ENCODE measurements at places on chromosomes 16 and 17.

GRCh38 chr17:15351925-15352324 is 10.5 kb upstream of the TEKT3 start:
- no peak for DNase-seq

DNA sequence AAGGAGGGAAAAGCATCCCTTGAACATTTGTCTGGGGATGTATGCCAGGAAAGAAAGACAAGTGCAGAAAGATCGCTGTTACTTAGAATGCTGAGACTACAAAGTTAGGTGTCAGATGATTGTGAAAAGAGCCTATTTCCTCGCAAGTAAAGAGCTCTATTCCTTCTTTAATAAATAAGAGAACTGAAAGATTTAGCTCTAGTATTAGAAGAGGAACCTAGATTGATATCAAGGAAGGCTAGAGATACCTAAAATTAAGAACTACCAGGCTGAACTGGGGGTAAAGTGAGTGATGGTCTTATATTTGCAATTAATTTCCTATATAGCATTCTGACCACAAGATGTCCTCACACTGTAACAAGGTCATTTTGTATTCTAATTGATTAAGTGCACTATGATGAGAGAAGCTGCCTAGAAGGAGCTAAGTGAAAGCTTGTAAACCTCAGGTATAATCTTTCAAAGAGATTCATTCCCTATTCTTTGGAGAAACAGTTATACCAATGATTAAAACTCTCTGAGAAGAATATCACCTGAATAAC is 62.3 kb downstream of the SSH2 start:
- DNase-seq = no peak

GRCh38 chr16:66228792-66229191 is 137.7 kb upstream of the CDH5 start:
- DNase-seq = no peak

GRCh38 chr16:61681124-61681523 is 355.1 kb downstream of the CDH8 start:
- DNase-seq = no peak

DNA sequence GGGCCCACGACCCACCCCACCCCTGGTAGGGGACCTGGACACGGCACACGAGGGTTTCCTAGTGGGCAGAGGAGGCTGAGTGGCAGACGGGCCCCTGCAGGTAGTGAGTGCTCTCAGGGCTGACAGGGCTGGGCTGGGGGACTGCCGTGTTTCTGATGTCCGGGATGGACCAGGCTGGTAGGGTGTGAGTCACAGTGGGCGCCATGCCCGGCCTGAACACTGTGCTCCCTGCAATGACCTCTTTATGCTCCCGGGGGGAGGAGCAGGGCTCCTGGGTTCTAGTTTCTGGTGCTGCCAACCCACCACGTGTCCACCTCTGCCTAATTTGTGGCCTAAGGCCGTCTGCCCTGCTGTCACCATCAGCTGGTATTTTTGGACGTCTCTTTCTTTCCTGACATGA is 26.3 kb downstream of the ARHGAP23 start:
- DNase-seq = no peak

DNA sequence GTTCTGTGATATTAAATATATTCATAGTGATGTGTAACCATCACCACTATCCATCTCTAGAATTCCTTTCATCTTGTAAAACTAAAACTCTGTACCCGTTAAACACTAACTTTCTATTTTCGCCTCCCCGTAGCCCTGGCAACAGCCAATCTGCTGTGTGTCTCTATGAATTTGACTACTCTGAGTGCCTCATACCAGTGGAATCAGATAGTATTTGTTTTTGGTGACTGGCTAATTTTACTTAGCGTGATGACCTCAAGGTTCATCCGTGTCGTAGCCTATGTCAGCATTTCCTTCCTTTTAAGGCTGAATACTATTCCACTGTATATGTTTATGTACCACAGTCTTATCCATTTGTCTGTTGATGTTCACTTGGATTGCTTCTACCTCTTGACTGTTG is 18.2 kb downstream of the CHD9 start:
- DNase-seq = no peak

DNA sequence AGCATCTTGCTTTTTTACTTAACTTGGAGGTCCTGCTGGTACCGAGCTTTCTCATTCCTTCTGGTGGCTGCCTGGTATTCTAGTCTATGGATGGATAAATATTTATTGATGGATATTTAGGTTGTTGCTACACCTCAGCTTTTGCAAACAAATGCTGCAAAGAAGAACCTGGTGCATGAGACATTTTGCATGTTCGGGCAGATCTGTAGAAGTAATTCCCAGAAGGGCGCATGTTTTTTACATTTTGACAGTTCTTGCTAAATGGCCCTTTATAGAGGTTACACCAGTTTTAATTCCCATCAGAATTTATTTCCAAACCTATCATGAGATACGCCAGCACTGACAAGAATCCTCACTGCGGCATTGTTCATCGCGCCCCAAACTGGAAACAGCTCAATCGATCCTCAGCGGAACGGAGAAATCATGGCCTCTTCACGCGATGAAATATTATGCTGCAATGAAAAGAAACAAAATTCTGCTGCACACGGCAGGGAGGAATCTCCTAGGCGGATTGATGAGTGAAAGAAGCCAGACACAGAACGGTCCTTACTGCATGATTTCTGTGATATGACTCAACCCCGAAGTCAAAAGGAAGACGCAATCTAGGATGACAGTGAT is 68.0 kb upstream of the CREBBP start:
- DNase-seq = no peak

GRCh38 chr17:76261421-76262215 is 3.5 kb upstream of the UBALD2 start:
- DNase-seq = no peak

Measured in CD4-positive, alpha-beta T cell treated with Interleukin-17A for 1 hour (primary cell).